ENCODE measurements at places on chromosomes 5 and 9.
A peak's percentile ranks its signal among the peaks of the same experiment; 100 is the strongest.

DNA sequence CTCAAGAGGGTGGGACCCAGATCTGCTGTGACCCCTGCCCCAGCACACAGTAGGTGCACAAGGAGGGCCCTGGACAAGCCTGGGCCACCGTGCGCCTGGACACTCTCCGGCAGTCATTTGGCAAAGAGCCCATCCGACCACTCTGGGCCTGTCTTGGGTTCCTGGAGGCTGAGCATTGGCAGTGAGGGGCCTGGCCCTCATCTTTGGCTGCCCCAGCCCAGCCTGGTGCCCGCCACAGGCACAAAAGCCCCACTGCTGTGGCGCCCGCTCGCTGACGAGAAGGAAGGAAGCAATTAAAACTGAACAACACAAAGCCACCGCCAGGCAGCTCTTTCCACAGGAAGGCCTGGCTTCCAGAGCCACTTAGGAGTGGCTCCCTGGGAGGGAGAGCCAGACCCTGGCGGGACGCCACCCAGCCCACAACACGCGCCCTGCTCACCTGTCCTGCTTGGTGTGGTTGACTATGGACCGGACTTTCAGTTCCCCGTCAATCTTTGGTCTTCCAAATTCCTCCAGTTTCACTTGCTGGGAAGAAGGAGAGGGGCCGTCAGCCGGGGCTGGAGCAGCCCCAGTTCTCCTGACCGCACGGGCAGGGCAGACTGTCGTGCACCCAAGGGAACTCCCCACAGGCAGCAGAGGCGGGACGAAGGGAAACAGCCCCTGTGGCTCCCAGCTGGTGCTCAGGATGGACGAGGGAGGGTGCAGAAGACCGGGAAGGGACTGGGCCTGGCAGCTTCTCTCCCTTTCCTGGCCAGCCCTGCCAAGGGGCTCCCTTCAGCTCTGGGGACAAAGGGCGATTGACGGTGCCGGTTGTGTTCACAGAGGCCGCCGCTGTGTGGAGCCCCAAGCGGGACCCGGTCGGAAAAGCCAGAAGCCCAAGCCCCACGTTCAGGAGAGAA, 50.9 kb upstream of the SARDH start:
- DNase-seq: no peak

DNA sequence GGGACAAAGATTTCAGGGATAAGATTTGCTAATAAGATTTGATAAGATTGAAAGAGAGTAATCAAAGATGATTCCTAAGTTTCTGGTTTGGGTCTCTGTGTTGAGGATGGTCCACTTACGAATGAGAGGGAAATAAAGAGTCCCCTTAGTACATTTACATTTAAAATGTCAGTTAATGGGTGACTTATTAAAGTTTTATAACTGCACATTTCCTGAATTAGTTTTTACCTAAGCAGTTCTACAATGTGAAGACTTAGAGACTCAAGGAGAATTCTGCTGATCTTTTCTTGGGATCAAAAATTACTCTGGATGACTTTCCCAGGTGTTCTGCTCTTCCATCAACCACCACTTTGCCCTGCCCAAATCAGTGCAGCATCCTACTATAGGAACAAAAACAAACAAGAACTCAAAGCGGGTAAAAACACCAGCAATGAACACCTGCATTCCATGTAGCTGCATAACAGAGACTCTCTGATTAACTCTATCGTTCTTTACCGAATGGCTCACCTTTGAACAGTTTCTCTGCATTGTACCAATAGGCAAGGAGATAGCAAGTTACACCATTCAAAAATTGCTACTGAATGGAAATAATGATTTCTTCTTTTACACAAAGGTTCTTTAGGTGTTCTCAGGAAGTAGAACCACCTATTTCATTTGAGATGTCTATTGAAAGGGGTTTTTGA, 65.3 kb downstream of the PRLR start:
- no peak for DNase-seq

GRCh38 chr5:108380531-108381349, 1.2 kb downstream of the FBXL17 start:
- DNase-seq: no peak

- DNase-seq: no peak
Measured at GRCh38 chr9:135695642-135696041, 3.6 kb downstream of the SOHLH1 start.

DNA sequence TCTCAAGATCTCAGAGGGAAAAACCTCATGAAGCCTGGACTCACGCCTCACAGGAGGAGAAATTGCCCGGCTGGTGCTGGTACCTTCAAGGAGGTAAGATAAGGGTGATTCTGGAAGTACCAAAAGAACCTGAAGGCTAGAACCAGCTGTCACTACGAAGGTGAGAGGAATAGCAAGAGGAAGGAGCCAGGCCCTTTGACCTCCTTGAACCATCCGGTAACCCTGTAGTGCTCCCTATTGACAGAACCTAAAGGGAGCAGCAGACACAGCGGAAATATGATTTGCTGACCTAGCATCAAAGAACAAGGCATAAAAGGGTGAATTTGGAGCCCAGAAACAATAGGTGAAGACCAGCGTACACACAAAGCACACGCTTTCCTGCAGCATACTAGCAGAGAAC, 92.2 kb downstream of the DOCK8 start:
- DNase-seq: no peak

DNA sequence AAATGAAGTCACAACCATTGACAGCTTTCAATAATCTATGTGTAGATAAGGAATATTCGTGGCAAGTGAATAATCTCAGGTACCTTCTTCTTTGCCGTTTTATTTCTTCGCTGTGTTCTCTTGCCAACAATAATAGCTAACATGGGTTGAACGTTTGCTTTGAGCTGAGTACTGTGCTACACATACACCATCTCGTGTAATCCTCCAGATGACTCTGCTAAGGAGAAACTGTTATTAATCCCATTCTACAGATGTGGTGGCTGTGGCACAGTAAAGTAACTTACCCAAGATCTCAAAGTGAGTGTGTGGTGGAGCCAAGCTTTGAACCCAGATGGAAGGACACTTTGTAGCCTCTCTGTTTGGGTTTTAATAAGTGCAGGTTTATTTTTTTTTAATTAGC, 179.7 kb downstream of the C9orf152 start:
- no peak for DNase-seq

DNA sequence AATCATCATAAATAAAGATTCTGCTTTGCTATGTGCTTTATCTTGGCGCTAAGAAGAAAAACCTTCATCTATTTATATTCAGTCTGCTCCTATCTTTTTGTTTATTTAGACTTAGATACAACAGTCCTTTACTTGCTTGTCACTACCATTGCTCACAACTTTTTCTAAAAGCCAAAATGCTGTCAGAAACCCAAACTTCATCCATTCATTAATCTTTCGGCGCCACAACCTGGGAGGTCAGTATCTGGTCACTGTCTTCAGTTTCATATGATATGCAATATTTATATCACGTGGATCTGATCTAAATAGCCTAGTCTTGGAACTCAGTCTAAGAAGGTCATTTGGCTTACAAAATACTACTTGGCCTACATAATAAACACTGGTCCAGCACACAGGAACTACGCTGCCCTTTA, 159.3 kb upstream of the TARS1 start:
- no peak for DNase-seq

- no peak for DNase-seq
Measured at GRCh38 chr5:72076621-72077300, 30.5 kb upstream of the MAP1B start.

DNA sequence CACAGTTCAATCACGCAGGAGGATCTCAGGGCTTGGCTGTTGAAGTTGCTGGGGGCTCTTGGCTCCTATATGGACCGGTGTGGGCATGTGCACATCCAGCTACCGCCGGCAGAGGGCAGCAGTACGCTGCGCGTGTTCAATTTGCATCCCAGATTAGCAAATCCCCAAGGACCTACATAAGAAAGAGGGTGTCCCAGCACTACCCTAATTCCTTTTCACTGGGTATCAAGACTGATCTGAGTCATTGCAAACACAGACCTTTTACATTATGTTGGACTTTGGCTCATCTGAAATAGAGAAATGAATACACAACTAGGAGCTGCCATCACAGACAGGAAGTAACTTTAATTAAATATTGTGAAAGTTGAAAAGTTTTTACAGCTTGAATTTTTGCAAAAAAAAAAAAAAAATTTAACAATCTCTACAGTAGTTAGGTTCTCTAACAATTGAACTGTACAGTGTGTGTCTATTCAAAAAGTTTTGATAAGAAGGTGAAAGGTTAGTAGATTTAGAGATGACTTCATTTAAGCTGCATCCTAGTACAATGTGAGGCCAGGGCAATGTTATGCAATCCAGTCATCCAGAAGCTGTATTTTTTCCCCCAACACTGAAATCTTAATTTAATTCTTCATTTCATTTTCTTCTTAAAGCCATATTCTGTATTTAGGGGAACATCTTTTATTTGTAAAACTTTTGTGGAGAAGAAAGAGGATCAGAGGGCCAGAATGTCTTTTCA, 404.0 kb downstream of the EBF1 start:
- DNase-seq: peak; percentile 2

DNA sequence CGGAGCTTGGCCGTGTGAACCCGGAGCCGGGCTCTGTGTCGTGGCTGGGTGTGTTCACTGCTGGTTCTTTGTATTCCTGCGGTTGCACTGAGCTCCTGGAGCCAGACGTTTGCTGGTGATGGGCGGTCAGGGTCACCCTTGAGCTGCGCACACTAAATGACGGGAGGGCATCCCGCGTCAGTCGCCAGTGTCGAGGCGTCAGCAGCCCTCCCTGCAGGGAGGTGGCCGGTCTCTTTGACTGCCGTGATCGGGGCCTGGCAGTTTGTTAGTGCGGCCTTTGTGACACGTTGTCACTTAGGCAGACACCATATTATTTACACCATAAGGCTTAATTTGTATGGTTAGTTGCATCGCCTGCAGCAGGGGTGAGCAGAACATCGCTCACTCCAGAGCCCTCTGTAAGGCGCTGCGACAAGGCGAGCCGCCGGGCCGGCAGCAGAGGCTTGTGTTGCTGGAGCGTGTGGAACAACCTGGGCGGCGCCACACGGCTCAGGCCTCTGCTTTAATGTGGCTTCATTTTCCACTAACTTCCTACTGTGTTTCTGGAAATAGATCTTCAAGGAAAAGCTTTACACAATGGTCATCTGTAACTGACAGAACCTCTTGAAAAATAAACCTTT, 8.3 kb downstream of the NDUFS6 start:
- DNase-seq: no peak

DNA sequence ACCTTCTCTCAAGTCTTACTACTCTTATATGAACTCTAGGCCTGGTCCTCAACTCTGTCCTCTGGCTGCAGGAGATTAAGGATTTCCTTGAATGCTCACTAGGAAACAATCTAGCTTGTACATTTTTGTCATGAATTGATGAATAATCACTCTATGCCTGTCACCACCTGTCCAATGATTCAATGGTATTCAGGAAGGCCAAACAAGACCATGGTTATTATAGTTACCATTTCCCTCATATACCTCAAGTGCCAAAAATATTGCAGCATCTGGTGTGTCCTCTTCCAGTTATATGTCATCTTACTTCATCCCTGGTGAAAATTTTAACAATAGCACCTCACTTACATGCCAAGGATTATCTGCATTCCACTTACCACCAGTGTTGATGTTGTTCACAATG, 179.0 kb upstream of the MOCS2 start:
- DNase-seq: no peak

DNA sequence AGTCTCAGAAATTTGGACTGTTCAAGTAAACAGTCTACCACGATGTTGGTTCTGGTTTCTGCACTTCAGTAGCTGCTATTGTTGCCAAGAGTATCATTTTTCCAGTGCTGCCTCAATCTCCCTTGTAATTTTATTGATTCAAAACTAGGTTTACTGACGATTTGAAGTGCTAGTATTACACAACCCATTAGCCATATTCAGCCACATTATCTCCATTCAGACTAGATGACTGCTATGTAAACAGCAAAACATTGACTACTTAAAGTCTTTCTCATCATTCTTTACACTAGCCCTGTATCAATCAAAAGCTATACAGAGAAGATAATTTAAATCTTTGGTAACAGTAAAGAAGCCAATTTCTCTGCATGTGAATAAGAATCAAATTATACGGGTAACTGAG, 102.0 kb upstream of the TSLP start:
- DNase-seq: no peak

DNA sequence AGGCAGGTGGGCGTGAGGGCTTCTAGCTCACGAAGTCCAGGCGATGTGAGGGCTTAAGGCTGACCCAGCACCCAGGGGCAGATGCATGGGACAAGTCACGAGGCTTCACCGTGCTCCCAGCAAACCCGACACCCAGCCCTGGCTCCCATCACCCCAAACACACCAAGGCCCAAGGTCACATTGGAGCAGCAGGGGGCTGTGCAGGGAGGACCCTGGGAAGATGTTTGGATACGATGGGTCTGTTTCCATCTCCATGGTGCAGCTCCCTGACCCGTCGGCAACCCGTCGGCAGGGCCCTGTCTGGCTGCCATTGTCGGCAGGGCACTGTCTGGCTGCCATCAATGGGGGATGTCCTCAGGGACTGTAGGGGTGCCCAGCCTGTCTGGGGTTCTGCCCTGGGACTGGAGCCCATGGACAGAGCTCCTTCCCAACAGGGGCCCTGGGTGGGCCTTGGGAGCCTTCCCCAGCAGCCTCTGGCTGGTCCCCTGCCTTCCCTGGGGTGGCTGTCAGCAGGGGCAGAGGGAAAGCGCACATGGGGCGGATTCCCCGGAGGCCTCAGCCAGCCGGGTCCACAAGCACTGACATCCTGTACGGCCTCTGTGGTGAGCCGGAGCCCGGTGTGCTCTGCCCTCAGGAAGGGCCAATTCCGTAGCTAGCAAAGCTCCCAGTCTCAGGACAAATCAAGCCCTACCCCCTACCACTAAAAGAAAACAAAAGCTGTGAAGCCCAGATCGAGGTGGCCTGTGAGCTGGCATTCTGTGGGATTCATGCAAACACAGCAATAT, 47.1 kb downstream of the NACC2 start:
- no peak for DNase-seq

- no peak for DNase-seq
Measured at GRCh38 chr5:493119-493701, 31.0 kb downstream of the SLC9A3 start.

- DNase-seq: peak; percentile 62
Measured at GRCh38 chr5:150599917-150600511, 40.4 kb upstream of the SYNPO start.

- no peak for DNase-seq
Measured at GRCh38 chr9:2008372-2008771, 6.8 kb upstream of the SMARCA2 start.

DNA sequence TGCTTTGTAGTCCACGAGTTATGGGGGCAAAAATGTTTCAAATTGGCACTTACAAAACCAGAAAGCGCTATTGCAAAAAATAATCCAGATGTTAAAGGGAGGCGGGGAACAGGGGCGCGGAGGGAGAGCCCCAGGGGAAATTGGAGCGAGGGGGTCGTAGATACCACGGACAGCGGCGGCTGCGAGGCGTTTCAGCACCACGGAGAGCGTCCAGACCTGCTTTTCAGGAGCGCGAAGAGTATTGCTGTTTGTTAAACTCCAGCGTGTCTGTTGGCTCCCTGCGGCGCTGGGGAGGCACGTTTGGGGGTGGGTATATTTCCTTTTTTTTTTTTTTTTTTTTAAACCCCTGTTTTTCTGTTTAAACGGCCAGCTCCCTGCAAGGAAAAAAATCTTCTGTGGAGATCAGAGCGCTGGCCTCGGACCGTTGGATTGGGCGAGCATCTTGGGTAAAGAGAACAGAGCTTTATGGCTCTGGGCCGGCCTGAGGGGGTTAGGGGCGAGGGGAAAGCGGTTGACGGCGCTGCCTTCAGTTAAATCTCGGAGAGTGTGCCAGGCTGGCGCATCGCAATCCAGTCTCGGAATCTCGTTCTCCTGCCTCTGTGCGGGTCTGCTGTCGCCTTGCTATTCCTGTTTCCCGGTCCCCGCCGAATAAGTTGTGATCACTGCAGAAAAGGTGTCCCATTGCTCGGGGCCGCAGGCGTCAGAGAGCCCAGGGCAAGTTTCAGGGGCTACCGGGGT, at the start of gene GLRA1:
GLRA1 (minus strand) TSS at position 288 of the 738 bp plus-strand sequence. CDS start 302 bp downstream, outside the sequence.
- DNase-seq: no peak
